ENCODE measurements at places on chromosomes 1 and 21.
A peak's percentile ranks its signal among the peaks of the same experiment; 100 is the strongest.

- DNase-seq, result no peak
Measured at GRCh38 chr1:31574749-31575368, 1.5 kb upstream of the TINAGL1 start.

DNA sequence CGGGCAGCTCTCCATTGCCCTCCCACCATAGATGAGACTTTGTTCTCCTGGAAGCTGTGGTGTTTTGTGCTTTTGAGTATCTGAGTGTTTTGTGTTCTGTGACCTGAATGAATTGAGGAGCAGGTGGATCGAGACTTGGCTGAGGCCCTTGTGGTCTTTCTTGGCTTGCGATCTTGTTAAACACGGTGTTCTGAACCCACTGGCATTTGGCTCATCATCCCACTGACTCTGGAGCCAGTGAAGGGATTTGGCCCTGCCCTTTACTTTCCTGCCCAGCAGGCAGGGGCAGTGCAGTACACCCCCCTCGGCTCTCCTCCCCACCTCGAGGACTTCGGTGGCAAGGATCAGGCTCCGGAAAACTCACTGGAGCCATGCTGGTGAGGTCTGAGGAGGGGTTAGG lies 30.6 kb downstream of the PKNOX1 start:
- DNase-seq, result no peak

GRCh38 chr1:208410409-208410808 lies 166.2 kb upstream of the PLXNA2 start:
- no peak for DNase-seq

- peak; percentile 19 for DNase-seq
Measured at GRCh38 chr21:42107881-42108553, 36.9 kb downstream of the UMODL1 start.

GRCh38 chr1:68162761-68163160 lies 69.6 kb downstream of the WLS start:
- DNase-seq, result no peak

- DNase-seq, result no peak
Measured at GRCh38 chr1:206694171-206695124, 9.7 kb downstream of the MAPKAPK2 start.

GRCh38 chr1:220921971-220922635 lies 42.9 kb downstream of the HLX start:
- no peak for DNase-seq

GRCh38 chr21:31503939-31504338 lies 155.6 kb upstream of the SOD1 start:
- DNase-seq, result no peak

- DNase-seq, result no peak
Measured at GRCh38 chr1:182191381-182192115, 130.0 kb upstream of the ZNF648 start.

Data from NCI-H748 treated with DMSO at 0.1 percent for 48 hours (cell line).